Activated CD4-positive, alpha-beta T cell treated with anti-CD3 and anti-CD28 coated beads, Interleukin-2, amount 10 ng/mL, durations not matched to agents 24 days and 14 days (primary cell): ENCODE measurements at places on chromosomes 7 and 10. TPM values are rescaled to one million over a fixed set of nuclear protein-coding genes. Genes with fewer than 3 reads are reported as not detected.

DNA sequence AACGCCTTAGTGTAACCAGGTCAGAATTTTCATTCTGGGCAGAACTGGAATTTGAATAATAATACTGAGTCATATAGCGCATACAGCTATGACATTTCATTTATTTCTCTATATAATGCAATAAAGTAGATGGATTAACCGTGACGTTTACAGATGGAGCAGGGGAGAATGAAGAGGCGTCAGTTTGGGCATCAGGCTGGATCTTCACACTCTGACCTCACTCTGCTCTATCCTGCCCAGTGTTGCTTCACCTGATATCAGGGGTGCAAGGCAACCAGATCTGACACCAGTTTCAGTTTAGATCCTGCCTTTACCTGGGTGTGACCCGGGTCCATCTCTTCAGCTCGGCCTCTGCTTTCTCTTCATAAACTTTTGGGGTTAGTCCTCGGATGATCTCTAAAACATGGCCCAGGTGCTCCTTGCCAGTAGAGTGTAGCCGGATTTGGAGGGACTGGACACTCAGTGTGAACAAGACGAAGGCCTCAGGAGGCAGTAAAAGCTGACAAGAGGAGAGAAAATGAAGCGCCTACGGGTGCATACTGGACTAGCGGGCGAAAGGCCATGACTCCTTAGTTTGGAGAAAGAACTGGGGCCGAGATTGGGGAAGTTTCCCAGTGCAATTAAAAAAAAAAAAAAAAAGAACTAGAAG is 1.4 kb upstream of the ZYX start:
- no peak for DNase-seq

DNA sequence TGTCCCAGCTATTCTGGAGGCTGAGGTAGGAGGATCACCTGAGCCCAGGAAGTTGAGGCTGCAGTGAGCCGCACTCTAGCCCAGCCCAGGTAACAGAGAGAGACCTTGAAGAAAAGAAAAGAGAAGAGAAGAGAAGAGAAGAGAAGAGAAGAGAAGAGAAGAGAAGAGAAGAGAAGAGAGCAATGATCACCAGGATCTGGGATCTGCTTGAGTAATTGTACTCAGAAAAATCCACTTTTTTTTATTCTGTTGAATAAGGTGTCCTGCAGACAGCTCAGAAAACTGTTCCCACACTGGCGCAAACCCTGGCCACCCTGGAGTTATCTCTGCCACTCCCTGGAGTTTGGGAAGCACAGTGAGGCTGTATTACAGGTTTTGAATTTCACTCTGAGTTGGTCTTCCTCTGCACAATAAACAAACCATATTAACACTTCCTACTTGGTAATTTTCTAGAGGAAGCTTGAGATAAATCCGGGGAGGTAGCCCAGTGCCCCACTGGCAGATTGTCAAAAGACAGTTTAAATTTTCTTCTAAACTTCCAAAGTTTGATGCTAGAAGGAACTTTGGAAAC is 9.6 kb upstream of the OAT start:
- no peak for DNase-seq

DNA sequence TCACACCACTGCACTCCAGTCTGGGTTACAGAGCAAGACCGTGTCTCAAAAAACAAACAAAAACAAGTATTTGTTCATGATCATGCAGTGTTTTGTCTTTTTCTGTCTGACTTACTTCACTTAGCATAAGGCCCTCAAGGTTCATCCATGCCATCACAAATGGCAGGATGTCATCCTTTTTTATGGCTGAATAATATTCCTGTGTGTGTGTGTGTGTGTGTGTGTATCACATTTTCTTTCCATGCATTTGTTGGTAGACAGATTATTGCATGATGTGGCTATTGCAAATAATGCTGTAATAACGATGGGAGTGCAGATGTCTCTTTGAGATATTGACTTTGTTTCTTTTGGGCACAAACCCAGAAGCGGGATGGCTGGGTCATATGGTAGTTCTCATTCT is 14.3 kb upstream of the MNX1 start:
- no peak for DNase-seq

DNA sequence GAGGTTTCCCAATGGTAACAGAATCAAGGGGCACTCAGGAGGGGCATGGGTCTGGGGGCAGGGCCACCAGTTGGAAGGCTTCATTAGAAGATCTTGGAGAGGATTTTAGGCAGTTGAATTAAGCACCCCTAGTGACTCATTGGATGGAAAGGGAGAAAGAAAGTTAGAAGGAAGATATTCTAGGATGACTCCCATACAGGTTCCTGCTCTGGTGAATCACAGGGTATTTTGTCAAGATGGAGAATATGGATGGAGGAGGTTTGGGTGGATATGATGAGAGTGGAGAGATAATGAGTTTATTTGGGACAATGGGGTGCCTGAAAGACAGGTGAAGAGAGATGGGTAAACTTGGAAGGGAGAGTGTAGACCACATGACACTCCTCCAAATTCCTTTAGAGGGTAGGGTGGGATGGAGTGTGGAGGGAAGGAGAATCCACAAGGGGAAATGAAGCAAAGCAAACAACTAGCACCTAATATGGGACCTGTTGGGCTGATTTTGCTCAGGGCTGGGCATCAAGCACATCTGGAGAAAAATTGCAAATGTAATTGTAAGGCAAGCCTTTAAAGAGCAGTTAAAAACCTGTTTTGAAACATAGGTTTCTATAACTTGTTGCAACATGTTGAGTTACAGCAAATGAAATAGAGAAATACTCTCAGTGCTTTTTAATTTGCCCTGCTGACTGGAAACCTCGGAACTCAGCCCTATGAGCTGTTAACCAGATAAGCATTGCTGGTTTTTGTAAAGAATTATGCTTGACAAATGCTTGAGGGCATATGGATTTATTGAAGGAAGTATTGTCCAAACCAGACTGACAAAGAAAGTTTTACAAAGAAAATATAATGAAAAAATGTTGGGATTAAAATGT is 2.9 kb upstream of the ENTPD7 start:
- no peak for DNase-seq

DNA sequence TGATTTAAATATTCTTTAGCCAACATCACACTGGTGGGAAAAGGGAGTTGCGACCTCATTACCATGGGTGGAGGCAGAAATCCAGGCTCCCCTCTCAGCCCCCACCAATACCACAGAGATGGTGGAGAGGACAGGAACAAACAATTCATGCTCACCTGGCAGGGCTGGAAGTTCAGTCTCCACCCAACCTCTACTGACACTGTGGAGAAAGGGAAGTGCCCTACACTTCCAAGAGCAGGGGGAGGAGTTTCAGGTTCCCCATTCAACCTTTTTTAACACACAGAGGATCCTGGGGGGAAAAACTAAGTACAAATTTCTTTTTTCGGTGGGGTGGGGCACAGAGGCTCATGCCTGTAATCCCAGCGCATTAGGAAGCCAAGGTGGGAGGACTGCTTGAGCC is 210.1 kb upstream of the KCTD7 start:
- no peak for DNase-seq

DNA sequence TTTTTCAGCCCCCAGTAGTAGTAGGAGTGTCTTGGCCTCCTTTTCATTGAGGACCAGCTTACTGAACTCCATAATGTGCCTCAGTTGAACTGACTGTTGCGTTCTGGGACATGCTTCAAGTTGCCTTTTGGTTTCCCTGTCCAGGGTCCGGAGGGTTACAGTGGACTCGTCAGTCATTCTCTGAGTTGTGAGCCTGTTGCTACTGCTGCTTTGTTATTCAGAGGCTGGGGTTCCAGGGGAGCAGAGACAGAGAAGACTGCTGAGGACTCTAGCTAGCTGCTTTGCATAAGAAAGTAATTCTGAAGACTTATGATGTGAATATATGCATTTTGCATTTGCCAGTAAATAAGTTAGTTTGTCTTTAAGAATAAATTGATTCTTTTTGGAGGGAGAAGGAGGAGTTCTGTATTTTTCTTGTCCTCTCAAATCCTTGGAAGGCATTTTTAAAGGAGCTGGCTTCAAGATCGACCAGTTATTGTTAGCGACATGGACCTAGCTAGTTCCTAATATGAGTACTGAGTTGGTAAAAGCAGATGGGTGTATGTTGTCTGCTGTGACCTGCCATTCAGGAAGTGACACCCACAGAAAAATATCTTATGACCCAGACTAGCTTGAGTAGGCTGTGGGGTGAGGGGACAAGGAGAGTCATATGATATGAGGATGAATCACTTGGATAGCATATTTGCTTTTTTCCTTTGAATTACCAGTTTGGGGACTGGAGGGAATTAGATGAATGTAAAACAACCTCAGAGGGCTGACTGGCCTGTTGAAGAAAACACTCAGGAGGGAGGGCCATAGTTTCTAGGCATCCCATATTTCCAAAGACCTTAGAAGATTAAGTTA is 8.3 kb downstream of the PI4K2A start:
- DNase-seq: peak; percentile 74

DNA sequence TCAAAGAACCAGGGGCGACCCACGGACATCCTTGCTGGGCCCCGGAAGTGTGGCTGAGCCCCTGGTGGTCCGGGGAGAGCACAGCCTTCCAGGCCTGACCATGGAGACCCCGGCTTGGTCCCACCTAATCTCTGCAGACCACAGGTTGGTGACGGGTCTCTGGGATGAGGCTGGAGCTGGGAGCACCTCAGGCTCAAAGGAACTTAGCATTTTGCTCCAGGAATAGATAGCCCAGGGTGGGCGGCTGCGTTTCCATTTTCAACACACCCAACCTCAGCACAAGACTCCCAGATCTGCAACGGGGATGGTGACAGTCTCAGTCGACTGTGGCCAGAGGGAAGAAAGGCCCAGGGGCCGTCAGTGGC is 58.5 kb downstream of the FOXL3 start:
- DNase-seq: no peak

The TDRD1 gene
- 0.16 and 0.21 TPM in 2 replicates for total RNA-seq

The DCLRE1A gene
- total RNA-seq: 14.4 and 14.6 TPM in 2 replicates

The LCOR gene
- total RNA-seq: 20.5 and 22.6 TPM in 2 replicates
